Fibroblast of lung (primary cell): ENCODE measurements at places on chromosomes 16 and 17. TPM values are rescaled to one million over a fixed set of nuclear protein-coding genes. Genes with fewer than 3 reads are reported as not detected.

The TPSD1 gene
- total RNA-seq = not detected in 2 replicates

The SPATA22 gene
- total RNA-seq = 0.17 and 0.51 TPM in 2 replicates

The CYTH1 gene
- total RNA-seq = 6.7 and 9.9 TPM in 2 replicates

The NPIPB13 gene
- total RNA-seq = 1.3 and 3.0 TPM in 2 replicates

The MFSD6L gene
- total RNA-seq = not detected in 2 replicates

The CASKIN1 gene
- total RNA-seq = 0.17 and 0.26 TPM in 2 replicates

The CCR7 gene
- under 0.01 TPM in 1 of 2 replicates, not detected in the other for total RNA-seq

The CDH5 gene
- under 0.01 TPM in 1 of 2 replicates, not detected in the other for total RNA-seq

The C17orf100 gene
- total RNA-seq = 0.26 and 0.33 TPM in 2 replicates

The ARHGAP44 gene
- total RNA-seq = 1.5 and 1.7 TPM in 2 replicates

The TPSB2 gene
- not detected in 2 replicates for total RNA-seq

The MT1G gene
- total RNA-seq = 11.6 and 16.4 TPM in 2 replicates

The HOXB6 gene
- 10.5 and 16.2 TPM in 2 replicates for total RNA-seq

The MYH8 gene
- not detected in 2 replicates for total RNA-seq

The MT4 gene
- not detected in 2 replicates for total RNA-seq

The PRR35 gene
- not detected in 2 replicates for total RNA-seq

The TSPAN10 gene
- 1.0 and 3.0 TPM in 2 replicates for total RNA-seq

The SYT17 gene
- total RNA-seq = 0.26 and 0.33 TPM in 2 replicates

The TMEM94 gene
- 19.8 and 35.0 TPM in 2 replicates for total RNA-seq

The TLCD1 gene
- total RNA-seq = 4.1 and 6.6 TPM in 2 replicates

The CHST5 gene
- total RNA-seq = under 0.01 TPM in 1 of 2 replicates, not detected in the other

The PLCD3 gene
- total RNA-seq = 39.3 and 59.8 TPM in 2 replicates

The NLRP1 gene
- 11.8 and 22.1 TPM in 2 replicates for total RNA-seq

The TRIM16 gene
- total RNA-seq = 41.6 and 63.1 TPM in 2 replicates
